Activated gamma-delta T cell (primary cell): ENCODE measurements at places on chromosomes 2 and 18.

DNA sequence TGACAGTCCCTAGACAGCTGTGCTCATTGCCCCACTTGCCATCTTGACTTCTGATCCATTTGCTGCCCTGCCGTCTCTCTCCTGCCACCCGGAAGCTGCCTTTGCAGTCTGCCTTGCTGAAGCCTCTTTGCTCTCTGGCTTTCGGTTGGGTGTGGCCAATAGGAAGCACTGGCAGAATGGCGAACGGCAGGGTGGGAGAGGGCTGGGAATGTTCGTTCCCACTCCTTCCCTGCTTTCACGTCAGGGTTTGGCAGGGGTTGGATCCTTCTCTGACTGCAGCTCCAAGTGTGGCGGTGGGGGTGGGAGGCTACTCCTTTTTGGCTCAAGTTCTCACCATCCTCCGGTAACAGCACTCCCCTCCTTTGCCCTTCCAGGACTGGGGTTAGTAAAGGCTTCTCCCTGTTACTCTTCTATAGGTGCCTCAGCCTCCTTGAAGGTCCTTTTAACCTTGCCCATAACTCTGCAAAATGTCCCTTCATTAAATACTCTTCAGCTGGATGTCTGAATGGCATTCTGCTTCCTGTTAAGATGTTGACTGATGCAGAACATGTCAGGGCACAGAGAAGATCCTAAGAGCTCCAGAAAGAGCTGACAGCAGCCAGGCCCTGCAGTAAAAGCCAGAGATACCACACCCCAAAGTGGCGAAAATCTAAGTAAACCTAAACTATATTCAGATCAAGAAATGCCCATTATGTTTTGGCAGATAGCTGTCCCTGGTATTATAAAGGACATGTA, 299.7 kb downstream of the CDCA7 start:
- no peak for DNase-seq

GRCh38 chr2:14303366-14304115, 329.0 kb upstream of the LRATD1 start:
- no peak for DNase-seq

GRCh38 chr2:9596621-9597311, 34.0 kb downstream of the YWHAQ start:
- DNase-seq: no peak

DNA sequence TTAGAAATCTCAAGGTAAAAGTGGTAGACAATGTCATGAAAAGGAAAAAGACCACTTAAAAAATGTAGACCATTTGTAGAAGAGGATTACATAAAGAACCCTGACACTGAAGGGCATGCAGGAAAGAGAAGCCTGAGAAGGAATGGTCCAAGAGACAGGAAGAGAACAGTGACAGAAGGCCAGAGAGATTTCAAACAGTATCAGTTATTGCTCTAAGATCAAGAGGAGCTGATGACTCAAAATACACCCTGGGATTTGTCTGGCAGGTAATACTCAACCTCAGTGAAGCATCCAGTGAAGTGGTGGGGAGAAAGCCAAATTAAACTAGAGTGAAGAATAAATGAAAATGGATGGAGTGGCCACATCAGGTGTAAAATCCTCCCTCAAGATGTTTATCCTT, 100.5 kb downstream of the PDE11A start:
- DNase-seq: no peak

GRCh38 chr2:58156780-58157179, 84.3 kb downstream of the FANCL start:
- no peak for DNase-seq

GRCh38 chr2:72109904-72110303, 37.8 kb downstream of the CYP26B1 start:
- no peak for DNase-seq

DNA sequence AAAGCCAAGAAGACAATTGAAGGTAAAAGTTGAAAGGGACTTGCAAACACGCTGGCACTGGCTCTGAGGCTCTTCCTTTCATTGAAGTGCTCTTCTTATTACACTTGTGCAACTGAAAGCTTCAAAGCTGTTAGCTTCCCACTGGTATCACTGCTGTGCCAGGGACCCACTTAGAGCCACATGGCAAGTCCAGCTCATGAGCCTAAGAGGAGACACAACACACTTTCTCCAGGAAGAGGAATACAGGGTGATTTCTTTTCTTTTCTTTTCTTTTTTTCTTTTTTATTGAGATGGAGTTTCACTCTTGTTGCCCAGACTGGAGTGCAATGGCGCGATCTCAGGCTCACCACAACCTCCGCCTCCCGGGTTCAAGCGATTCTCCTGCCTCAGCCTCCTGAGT, 218.2 kb downstream of the ATAD2B start:
- no peak for DNase-seq

GRCh38 chr2:216031960-216032689, 18.8 kb upstream of the MREG start:
- DNase-seq: no peak

DNA sequence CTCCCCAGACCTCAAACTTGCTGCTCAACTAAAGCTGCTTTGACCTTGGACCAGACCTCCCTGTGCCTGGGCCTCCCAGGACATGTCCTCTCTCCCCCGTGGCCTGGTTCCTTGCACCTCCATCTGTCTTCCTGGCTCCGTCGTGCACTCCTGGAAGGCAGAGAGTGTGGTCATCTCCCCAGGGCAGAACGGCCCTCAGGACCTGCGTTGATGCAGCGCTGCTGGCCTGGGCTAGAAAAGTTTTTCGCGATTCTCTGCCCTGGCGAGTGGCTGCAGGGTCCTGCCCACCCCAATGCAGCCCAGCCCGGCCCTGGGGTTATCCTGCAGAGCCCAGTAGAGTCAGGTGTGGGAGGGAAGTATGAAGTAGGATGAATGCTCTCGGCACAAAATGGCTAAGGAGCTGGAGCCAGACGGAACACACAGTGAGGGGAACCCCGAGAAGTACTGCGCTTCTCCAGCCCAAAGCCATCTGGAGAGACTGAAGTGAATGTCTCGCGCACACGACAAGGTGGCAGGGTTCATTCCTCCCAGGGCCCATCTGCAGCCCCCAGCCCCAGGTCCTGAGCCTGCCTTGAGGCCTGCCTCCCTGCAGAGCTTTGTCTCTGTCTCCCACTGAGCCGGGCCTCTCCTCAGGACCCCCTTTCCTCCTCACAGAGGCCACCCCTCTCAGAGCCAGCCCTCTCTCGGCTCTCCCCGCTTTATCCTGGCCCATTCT, 41.7 kb downstream of the ATOH8 start:
- no peak for DNase-seq

DNA sequence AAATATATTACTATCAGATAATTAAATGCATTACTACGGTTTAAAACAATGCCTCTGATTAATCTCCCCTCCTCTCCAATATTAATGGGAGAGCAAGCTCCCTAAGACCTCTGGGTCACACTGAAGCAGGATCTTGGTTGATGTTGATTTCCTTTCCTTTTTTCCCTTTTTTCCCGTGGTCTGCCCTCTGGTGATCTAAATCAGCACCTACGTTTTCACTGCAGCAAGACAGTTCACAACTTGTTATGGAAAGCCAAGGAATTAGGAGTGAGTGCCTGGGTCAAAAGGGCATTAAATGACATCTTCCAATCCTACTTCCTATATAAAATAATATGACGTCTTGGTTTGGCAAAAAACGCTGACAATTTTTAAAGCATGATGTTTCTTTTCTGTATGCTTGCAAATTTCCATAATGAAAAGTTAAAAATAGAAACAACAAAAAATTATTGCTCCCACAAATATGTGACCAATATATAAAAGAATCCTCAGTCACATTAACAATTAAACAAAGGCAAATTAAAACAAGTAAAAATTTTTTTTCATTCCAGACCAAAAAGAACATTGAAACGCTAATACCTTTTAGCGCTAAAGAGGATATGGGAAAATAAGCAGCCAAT, 7.9 kb upstream of the CFAP36 start:
- no peak for DNase-seq

DNA sequence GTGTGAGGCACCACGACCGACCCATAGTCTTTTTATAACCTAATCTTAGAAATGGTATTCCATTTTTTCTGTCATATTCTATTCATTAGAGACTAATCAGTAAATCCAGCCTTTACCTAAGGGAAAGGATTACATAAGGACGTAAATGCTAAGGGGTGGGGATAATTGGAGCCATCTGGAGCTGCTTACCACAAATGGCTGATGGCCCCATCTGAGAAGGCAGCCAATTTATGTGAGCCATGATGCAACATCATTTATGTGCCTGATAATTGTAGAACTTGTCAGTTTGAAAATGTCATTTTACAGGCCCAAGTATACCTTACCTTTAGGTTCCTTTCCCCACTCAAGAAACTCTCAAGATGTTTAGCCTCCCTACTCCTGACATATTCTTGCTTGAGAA, 44.0 kb downstream of the ARHGEF33 start:
- no peak for DNase-seq

DNA sequence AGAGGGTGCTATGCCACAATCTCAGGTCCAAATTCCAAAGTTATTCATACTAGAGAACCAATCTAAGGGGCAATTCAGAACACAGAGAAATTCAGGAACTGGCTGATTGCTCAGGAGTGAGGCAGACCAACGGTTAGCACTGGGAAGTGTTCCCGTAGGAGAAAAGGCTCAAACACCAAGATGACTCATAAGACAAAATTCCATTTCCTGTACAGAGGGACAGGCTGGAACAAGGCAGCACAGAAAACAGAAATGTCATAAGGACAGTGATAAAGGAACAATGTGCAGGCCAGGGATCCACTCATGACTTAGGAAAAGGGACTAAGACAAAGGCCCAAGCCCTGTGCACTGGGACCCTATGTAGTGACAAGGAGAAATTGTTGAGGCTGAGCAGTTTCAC, 54.2 kb downstream of the PDE1A start:
- DNase-seq: no peak

DNA sequence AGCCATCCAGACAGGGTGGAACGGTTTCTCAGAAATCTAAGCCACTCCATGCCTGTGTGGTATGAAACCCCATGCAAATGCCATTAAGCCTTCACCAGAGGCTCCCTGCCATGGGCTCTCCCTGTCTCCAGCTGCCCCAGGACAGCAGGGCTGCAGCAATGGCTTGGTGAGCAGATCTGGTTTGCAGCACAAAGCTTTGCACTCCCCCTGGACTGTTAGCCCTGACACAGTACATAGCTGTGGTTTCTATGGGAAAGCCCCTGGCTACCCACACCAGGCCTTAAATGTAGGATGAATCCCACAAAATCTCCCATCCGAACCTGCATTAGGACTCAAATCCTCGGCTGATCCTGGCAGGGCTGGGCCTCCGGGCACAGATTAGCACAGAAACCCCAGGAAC, 291.6 kb downstream of the TNS1 start:
- no peak for DNase-seq

GRCh38 chr2:42513252-42513918, 19.6 kb upstream of the KCNG3 start:
- DNase-seq: no peak

GRCh38 chr18:30828700-30829099, 213.8 kb downstream of the DSC3 start:
- DNase-seq: no peak

DNA sequence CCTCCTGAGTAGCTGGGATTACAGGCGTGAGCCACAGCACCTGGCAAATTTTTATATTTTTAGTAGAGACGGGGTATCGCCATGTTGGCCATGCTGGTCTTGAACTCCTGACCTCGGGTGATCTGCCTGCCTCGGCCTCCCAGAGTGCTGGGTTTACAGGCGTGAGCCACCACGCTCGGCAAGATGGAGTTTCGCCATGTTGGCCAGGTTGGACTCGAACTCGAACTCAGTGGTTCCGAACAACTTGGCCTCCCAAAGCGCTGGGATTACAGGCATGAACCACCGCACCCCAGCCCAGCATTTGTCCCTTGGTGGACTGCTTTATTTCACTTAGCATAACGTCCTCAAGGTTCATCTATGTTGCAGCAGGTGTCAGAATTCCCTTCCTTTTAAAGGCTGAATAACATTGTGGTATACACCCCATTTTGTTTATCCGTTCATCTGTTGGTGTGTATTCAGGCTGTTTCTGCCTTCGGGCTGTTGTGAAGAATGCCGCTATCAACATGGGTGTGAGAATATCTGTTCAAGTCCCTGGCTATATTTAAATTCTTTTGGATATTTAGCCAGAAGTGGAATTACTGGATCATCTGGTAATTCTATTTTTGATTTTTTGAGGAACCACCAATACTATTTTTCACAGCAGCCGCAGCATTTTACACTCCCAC, 1.2 kb upstream of the CENPA start:
- no peak for DNase-seq

GRCh38 chr2:134491771-134492441, 226.9 kb downstream of the TMEM163 start:
- no peak for DNase-seq
